ENCODE measurements at places on chromosomes 5 and 9.
A peak's percentile ranks its signal among the peaks of the same experiment; 100 is the strongest.

- no peak for DNase-seq
These were observed 156.1 kb downstream of the GHR start for GRCh38 chr5:42579320-42579719.

GRCh38 chr9:132182314-132183091, 20.6 kb downstream of the NTNG2 start:
- no peak for DNase-seq

DNA sequence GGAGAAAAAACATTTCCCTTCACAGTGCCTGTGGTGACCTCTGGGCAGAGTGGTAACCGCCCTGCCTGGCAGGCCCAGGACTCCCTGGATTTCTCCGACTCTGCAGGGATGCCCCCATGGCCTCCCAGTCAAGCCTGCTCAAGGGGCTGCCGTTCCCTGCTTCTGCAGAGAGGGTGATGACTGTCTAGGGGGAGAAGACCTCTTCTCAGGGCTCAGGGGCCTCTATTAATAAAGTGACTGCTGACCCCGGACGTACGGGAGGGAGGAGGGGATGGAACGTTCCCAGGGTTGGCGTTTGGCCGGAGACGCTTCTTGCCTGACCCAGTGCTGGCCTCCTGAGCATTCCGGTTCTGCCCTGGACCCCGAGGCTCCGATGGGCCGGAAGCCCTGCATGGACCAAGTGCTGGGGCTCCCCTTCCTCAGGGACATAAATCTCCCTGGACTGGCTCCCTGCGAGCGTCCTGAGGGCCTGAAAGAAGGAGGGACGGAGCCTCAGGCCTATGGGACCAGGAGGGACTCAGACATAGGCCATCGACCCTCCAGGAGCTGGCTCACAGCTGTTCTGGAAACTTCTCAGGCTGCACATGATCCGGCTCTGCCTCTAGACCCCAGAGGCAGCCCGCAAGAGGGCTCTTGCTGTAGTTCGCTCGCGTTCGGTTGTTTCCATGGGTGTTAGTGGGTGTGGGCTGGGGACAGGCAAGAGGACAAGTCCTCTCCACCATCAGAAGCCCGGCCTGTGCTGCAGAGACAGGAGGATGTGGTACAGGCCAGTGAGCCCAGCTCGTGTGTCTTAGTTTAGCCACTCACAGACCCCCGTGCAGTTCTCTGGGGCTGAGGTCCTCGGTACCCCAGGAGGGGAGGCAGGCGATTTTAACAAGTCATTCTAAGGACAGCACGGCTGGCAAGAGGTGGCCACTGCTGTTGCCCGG, 8.1 kb upstream of the RNU6ATAC start:
- no peak for DNase-seq

DNA sequence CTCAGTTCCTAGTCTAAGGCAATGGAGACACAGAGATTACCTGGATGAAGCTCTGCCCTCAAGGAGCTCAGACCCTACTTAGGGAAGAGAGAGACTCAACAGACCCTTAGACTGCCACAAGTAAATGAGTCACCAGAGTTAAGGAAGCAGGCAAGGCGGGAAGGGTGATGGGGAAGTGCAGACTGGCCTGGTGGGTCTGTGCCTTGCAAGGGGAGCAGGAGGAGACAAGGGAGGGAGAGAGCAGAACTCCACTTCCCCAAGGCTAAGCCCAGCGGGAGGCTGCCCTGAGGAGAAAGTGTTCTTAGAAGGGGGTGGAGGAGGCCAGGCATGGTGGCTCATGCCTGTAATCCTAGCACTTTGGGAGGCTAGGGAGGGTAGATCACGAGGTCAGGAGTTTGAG, 83.7 kb downstream of the HRH2 start:
- DNase-seq = no peak

DNA sequence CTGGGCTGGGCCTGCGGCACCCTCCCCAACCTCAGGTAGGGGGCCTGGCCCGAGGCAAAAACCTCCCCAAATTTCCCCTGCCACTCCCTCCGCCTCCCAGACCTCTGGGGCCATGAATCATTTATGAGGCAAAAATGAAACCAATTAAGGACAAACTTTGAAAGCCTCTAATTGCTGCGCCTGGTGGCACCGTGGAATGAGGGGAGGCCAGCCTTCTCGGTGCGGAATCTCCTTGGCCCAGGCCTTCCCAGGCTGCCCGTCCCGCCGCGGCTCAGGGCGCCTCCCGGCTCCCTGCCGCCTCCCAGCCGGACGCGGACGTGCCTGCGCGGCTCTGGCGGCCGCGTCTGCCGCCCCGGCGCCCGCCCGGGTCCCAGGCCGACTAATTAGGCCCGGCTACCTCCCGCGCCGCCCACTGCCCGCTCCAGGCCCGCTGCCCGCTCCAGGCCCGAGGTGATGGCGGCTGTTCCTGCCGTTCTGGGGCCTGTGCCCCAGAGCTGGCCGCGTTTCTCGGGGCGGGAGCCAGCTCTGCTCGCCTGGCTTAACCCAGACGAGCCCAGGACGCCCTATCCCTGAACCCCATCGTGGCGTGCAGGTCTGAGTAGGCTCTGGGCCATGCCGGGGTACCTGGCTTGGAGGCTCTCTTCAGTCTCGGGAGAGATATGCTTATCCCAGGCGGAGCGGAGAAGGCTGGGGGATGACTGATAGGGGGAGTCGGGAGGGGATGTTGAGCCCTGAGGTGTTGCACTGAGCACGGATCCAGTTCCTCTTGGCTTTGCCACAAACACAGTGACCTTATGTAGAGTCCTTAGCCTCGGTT, 20.1 kb downstream of the CXXC5 start:
- no peak for DNase-seq

DNA sequence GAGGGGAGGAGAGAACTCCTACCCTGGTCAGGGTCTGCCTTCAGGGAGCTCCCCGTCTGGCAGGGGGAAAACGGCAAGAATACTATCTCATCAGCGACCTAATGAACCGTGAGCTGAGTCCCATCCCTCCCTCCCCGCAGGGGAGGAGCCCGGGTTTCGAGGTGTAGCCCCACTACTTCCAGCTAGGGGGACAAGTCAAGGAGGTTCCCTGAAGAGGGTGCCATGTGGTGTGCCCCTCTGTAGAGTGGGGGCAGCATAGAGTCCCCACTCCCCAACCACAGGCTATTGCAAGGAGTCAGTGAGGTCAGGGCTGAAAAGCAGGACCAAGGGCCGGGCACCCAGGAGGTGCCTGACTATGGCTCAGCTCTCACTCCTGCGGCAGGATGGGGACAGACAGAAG, 50.9 kb upstream of the RXRA start:
- DNase-seq = no peak

DNA sequence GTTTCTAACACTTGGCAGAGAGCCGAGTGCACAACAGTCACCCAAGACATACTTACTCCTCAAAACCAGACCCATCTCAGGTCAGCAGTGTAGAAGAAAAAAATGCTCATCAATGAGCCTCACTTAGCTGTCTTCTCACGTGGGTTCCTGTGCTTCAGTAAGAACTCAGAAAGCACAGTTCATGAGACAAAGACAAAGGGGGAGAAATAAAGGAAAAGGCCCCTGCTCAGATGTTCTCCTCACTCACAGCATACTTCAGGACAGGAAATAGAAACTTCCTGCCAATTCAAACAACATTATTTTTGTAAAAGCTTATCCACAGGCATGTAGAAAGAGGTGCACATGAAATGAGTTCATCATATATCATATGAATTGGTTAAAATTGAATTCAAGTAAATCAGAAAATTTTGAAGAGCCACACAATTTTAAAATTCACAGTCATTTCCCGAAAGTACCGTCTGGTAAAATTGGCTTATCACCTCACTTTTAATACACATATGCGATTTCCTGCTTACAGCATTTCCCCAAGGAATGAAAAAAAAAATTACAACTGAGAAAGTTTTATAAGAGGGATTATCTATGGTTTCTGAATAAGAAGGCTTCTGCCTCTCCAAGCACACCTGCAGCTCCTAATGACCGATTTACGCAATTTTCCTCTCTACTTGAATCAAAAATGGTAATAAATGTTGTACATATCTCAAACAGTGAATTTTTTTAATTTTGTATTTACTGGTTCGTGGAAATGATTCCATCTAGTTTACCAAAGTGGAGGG, 328.3 kb downstream of the TMEM167A start:
- no peak for DNase-seq

- DNase-seq = no peak
These were observed 77.5 kb downstream of the VCAN start for GRCh38 chr5:83549076-83549475.

DNA sequence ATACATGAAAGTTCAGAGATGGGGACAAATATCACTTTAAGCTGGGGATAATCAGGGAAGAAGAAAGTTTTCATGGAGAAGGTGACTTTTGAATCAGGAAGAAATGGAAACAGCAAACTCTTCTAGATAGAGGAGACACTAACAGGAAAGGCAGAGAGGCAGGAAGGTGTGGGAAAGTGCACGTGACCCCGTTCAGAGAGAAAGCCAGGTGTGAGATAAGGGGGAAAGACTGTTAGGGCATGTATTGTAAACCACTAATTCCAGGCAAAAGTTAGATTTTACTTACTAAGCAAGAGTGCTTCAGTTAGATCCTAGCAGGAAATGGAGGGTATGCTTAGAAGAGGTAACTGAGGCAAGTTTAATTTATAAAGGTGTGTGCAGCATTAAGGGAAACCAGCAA, 58.5 kb downstream of the PDCD1LG2 start:
- DNase-seq = no peak

GRCh38 chr5:115503420-115503819, 41.2 kb downstream of the FEM1C start:
- no peak for DNase-seq

DNA sequence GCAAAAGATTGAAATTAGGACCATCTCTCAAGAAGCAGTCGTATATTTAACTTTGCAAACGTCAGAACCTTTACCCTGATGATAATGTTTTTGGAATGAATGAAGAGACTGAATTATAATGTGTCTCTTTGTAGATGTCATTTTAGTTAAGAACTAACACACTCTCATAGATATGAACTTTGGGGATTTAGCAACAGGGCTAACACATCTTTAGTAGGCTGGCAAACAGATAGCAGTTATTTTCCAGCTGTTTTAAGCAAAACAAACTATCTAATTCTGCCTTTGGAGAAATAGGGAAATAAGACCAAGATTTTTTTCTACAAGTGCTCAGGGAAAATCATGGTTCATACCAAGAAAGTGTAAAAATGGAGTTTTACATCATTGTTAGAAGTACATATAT, 469.7 kb downstream of the SPATA31D1 start:
- no peak for DNase-seq

- peak; percentile 58 for DNase-seq
These were observed 27.1 kb upstream of the PRR16 start for GRCh38 chr5:120436996-120437395.

DNA sequence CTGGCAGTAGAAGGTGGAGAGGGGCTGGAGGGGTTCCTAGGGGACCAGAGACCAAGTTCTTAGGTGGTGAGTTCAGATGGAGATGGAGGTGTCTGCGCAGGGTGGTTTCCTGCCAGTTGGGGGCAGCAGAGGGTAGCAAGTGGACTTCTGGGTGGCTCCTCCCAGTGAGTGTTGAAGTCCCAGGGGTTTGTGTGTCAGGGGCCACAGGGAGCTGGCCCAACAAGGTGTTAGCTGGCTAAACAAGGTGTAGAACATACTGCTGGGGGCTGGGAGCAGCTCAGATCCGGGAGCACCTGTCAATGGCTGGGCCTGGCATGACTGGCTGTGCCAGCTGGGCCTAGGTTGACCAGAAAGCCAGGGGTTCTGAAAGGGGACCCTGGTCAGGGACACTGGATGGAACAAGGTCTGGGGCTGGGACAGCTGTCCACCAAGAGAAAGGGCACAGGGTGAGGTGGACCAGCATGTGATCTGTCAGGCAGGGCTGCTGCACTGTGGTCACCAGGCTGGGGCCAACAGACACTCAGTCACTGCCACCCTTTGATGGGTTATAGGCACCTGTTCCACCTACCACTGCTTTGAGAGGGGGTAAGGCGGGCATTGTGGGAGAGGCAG, 35.6 kb downstream of the DAB2IP start:
- peak; percentile 67 for DNase-seq

GRCh38 chr9:660227-660626, 181.3 kb upstream of the DMRT1 start:
- DNase-seq = no peak

GRCh38 chr5:83006683-83007283, 70.4 kb downstream of the TMEM167A start:
- no peak for DNase-seq

DNA sequence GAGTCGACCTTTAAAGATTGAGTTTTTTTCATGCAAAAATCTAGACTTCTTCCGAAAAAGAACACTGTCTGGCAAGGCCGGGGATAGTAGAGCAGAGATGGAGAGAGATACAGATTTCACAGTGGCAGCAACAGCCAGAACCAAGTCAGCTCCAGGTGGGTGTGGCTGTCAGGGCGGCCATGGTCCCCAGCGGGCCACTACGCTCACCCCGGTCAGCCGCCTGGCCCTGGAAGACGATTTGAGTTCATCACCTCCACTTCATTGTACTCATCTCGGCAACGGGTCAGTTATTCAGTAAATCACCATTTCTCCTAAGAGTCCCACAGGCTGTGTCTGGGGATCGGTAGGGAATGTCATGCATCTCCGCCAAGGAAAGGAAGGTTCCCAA, 53.0 kb downstream of the ZNF354C start:
- DNase-seq = no peak

DNA sequence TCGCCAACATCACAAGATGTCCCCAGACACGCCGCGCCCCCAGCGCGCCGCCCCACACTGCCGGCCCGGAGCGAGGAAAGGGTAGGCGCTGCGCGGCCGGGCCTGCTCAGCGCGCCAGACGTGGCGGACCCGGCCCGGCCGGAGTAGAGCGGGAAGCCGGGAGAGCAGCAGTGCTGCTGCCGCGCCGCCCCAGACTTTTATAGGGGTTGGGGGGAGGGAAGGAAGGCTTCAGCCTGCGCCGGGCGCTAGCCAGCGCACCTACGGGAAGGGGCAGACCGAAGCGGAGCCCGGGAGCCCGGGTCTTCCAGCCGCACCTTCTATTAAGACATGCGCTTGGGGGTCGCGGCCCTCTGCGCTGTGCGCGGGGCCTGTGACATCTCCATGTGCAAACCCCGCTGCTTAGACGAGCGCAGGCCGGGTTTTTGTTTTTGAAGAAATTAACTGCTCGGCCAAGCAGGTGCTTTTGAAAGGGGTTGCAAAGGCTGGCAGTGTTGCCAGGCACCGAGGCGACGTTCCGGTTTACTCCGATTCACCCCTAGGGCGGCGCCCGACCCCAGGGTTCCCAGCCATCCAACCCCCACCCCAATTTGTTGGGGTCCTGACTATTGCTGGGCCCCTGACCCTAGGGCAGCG, 353 bp upstream of the PAX5 start:
- DNase-seq = no peak

GRCh38 chr5:64693636-64694035, 3.3 kb downstream of the SHISAL2B start:
- peak; percentile 11 for DNase-seq
